Memory B cell (primary cell): ENCODE measurements at places on chromosomes 3 and 15.

DNA sequence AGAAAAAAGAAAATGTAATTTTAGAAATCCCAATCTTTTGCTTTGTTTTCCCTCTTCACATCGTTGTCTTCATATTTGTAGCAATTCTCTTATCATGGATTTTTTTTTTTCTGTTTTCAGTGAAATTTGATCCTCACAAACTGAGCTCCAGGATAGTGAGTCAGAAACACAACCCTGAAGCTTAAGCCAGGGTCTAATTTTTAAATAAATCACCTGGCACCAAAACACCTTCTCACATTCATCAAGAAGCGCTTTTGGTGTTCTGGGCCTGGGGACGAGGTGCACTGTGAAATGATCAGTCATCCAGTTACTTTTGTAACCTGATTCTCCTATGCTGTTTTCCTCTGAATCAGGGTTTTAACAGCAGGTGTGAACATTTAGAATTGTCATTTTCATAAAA is 87.7 kb downstream of the REC114 start:
- no peak for DNase-seq

DNA sequence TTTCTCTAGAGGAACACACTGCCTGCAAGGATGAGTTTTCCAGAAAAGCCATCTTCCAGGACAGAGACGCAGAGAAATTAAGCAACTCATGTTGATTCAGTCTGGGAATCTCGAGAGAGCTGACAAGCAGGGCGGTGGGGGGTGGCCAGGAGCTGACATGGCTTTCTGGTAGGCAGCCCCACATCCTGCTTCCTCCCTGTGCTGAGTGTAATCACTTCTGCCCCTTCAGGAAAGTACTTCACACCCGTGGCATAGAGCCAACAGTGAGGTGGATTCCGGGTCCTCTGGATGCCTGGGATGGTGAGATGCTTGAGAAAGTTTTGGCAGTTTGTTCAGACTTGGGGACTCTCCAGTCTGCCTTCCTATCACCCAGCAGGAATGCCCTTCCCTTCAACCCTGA is 221.1 kb downstream of the SLCO3A1 start:
- DNase-seq = no peak

DNA sequence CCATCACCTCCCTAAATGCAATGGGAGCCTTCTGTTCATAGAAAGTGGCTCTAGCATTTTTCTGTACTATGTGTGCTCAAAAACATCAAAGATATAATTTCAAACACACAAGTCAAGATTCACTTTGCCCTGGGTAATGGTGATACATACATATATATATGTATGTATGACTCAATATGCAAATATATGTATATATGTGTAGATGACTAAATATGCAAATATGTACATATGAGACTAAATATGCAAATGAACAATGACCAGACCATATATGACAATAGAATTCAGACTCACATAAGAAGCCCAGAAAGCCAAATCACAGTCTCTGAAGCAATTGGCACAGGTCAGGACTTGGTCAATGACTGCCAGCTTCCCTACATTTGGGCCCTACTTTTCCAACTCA is 36.9 kb upstream of the SNRK start:
- DNase-seq = no peak

DNA sequence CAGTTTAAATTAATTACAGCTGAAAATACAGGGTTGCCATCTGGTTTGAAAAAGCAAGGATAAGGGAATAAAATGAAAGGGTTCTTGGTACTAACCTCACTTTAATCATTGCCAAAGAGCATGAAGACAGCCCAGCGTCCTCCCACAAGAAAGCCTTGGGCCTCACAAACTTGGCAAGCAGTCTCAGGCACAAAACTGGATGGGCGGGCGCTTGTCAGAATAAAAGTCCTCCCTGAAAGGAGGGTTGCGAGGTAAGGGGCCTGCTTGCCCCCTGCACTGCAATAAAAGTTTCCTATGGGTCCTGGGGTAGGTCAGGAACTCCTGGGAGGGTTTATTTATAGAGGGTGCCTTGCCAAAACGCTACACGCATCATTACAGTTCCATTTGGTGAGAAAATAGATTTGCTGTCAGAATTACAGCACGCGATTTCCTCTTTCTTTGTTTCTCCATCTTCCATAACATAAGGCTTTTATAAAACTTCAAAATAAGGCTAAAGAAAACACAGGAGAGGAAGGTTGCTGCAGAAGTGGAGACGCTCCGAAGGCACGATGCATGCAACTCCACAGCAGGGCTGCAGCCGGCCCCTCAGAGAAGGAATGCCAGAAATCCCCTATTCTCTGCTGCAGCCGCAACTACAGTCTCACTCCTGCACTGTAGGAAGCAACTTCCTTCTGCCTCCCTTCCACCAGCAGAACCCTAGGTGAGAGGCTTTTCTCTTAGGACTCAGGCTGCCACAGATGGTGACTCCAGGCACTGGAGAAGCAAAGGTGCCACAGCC is 61.3 kb downstream of the VGLL4 start:
- DNase-seq = no peak

- DNase-seq = no peak
Measured at GRCh38 chr3:153818338-153818737, 302.9 kb upstream of the ARHGEF26 start.
